ENCODE measurements at places on chromosomes 7 and 10.

- no peak for DNase-seq
These were observed 52.5 kb downstream of the CDC14C start for GRCh38 chr7:48976850-48977249.

- DNase-seq, result no peak
These were observed 201.2 kb downstream of the SNX10 start for GRCh38 chr7:26492816-26493215.

- DNase-seq, result no peak
These were observed 114.9 kb downstream of the LCOR start for GRCh38 chr10:96947036-96947435.

GRCh38 chr7:100155553-100156317 is 2.8 kb downstream of the TRAPPC14 start:
- no peak for DNase-seq

DNA sequence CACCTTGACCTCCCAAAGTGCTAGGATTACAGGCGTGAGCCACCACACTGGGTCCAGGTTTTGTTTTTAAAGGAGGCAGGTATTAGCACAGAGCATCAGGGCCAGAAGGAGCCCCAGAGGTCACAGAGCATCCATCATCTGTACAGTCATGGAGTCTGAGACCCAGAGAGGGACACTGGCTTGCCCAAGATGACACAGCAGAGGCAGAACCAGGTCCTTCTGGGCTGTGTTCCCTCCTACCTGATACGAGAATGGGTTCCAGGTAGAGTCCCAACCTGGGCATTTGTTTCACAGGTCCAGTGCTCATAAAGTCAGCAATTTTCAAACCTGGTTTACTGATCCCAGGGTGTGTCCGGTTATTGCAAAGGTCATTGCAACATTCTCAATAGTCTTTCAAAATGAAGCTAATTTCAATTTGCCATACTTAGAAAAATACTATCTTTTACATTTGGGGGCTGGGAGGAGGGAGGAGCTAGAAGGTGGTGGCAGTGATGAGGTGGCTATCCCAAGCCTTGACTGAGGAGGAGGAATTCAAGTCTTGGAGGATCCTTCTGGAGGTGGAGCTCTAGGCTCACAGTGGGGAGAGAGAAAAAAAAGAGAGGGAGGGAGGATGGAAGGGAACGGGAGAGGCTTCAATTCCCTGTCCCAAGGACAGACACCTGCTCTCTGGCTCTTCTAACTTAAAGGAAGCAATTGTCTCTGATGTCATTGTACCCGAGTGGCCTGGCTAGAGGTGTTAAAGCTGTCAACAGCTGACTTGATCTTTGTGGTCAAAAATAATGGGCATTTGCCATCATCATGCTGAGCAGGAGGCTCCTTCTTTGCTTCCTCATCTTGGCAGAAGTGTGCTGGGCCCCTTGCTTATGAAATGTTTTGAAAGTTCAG is 8.1 kb downstream of the MXI1 start:
- DNase-seq, result no peak

DNA sequence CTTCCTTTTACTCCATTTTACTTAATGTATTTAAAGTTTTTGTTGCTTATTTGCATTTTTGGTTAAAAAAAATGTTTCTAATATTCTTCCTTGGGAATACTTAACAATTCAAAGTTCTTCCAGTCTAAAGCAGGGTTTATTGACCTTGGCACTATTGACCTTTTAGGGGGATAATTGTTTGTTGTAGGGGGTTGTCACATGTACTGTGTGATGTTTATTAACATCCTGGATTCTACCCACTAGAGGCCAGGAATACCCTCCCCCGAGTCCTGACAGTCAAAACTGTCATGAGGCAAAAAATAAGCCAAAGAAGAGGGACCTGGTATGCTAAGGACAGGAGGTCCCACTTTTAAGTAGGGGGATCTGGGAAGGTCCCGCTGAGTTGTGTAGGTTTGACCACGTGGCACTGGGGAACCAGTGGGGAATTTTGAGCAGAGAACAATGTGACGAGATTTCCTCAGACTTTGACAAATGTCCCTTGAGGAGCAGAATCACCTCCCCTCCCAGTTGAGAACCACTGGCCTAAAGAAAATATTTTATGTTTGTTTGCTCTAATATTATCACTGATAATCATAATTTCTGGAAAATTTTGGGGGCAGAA is 178.3 kb upstream of the PRR15 start:
- DNase-seq, result no peak

DNA sequence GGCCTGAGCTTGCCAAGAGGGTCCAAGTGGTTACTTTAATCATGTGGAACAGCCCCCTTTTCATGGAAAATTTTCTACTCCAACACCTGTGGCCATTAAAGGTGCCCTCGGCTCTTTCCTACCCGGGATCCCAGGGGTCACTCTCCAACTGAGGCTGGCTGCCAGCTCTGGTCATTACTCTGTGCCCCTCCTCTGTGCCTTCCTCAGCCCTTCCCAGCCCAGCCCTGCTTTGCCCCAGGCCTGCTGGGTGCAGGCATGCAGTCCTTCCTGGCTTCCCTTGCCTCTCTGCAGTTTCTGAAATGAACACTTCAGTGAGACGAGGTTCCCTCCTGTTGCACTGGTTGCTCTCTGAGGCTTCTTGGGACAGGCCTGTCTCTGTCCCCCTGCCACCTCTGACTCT is 951.1 kb upstream of the ZNF722 start:
- DNase-seq, result no peak

GRCh38 chr10:103622286-103622685 is 128.8 kb downstream of the NEURL1 start:
- no peak for DNase-seq

GRCh38 chr7:51019191-51019844 is 236.6 kb upstream of the GRB10 start:
- no peak for DNase-seq

DNA sequence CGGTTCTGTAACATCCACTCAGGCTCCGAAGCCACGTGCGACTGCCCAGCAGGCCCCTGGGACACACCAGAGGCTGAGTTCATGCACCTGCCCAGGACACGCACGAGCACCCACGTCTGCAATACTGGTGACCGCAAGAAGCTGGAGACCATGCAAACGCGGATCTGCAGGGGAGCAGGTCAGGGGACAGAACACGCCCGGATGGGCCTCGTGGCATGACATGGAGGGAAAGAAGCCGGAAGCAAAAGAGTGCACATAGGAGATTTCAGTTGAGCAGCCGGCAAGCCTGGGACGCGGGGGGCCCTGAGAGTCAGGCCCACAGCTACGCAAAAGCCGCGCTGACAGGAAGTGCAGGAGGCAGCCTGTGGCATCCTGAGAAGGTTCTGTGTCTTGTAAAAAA is 73.7 kb downstream of the FOXL3 start:
- no peak for DNase-seq

DNA sequence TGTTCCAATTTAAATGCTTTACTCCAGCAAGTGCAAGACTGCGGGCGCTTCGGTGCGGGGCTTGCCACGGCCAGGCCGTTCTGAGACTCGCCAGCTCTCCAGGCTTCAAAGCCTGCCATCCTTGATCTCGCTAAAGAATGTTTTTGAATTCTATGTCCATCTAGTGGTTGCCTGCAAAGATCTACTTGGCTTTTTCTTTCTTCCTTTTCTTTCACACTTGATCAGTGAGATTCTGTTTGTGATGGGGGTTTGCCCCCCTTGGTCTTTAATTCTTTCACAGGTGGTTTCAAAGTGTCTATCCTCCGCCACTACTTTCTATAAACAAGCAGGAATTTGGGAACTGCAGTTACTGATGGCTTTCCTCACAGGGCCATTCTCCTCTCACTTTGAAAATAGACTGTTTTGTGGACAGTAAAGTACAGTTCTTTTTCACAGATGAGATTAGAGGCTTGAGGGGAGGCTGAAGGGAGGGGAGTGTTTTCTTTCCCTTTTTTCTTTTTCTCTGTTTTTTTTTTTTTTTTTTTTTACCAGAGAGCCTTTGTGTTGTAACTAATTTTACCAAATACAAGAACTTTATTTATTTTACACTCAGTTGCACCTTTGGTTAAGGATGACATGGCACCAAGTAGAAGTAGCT is 15.2 kb upstream of the FBXW4 start:
- no peak for DNase-seq

GRCh38 chr7:132904209-132904608 is 177.7 kb downstream of the CHCHD3 start:
- peak; percentile 45 for DNase-seq

GRCh38 chr7:130875901-130876300 is 141.9 kb upstream of the KLF14 start:
- DNase-seq, result no peak

DNA sequence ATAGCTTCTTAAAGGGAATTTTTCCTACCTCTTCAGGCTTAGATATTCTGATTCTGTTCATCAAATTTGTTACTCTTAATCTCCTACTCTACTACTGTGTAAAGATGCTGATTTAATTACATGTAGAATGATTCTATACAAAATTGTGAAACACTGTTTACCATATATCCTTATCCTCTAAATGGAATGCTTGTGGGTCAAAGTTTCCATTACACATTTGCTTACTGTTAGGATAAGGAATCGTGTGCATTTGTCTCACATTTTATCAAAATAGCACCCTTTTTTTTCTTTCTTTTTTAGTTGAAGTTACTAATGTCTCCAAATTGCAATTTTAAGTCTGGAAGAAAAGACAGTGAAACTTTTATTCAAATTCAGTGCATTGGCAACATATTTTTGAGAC is 65.3 kb downstream of the TFEC start:
- no peak for DNase-seq

DNA sequence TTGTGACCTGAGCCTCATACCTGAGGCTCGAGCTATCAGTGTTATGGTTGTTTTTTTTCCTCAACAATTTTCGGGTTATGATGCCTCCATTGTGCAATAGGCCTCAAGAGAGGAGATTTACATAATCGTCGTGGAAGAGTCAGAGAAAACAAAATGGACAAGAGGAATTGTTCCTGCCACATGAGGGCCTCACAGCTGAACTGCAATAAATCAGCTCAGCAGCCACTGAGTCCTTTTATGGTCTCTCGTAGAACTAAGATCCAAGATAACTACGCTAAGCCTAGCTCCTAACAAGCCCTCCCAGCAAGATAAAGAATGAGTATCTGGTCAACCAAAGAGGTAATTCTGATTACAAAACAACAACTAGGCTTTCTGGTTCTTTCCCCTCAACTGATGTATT is 336.8 kb downstream of the WDR11 start:
- DNase-seq, result peak; percentile 72

DNA sequence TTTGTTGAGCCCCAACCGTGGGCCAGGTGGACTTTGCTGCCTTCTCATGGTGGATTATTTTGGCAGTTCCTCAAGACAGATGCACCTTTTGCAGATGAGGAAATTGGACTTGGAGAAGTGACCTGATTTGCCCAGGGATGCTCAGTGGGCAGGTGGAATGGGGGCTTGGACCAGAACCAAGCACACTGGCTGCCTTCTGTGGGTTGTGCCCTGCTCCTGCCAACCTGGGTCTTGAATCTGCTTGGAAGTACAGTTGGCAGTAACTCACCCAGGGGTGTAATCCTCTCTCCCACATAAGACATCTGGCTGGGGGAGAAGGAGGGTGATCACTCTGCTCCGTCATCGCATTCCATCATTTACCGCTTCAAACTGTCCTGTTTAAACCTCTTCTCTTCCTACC is 110.5 kb upstream of the GPR26 start:
- no peak for DNase-seq

GRCh38 chr10:103067956-103068355 is 125.1 kb downstream of the NT5C2 start:
- no peak for DNase-seq

GRCh38 chr10:91672021-91672608 is 39.2 kb upstream of the PPP1R3C start:
- no peak for DNase-seq

DNA sequence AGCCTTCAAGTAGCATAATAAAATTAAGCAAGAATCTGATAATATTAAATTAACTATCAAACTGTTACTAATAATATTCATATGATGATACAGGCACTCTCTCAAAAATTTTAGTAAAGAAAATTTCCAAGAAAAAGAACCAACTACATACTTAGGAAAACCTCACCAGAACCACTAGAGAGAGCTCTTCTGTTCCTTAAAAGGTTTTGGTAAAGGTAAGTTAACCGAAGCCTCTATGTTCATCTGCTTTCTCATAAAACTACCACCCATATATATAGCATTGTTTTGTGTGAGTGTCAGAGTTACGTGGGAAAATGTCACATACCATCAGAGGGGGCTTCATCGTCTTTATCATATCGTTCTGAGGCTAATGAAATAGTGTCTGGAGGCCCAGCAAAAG is 20.7 kb downstream of the SKAP2 start:
- no peak for DNase-seq

DNA sequence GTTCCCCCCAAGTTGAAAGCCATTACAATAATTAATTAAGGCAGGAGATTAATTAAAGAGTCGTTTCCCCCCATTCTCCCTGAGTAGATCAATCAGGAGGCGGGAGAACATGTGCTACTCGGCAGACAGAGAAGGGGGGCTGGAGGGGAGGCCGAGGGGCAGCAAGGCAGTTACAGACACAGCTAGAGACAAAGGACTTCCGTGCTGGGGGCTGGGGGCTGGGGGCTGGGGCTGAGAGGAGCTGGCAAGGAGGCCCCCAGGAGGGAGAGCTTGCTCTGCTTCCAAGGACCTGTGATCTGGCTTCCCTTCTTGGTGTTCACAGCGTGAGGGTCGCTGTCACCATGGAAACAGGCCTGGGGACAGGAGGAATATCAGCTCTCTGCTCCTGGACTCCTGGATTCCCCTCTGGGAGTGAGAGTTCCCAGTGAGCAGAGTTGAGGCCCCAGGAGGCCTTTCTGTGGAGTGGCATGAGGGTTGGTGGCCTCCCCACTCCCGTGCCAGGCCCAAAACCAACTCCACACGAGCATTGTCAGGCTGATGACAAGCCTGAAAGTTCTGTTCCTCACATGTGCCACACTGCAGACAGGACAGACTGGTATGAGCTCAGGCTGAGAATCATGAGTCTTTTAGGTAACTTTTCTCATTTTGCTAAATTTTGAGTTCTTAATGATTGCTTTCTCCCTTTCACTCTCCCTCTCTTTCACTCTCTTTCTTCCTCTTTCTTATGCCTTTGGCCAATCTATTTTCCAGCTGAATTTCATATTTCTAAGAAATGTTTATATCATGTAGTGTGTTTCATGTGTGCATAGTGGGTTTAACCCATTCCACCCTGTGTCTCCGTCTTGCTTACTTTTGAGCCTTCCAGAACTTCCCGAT is 16.4 kb downstream of the FAM241B start:
- no peak for DNase-seq

DNA sequence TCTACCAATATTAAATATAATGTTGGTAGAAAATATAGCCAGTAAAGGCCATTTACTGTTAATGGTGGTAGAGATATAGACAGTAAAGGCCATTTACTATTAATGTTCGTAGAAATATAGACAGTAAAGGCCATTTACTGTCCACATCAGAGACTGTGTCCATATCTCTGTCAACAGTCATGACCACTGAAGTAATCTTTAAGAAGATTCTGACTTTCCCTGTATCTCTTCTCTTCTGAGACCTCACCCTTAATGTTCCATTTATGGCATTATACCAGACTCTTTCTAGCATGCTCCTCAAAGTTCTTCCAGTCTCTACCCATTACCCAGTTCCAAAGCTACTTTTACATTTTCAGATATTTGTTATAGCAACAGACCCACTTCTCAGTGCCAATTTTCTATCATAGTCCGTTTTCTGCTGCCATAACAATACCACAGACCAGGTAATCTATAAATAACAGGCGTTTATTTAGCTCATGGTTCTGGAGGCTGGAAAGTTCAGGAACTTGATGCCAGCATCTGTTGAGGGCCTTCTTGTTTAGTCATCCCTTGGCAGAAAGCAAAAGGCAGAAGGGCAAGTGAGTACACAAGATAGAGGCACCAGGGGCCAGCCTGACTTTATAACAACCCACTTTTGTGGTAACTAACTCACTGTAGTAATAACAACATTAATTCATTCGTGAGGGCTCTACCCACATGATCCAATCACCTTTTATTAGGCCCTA is 7.9 kb upstream of the NUDCD3 start:
- DNase-seq, result no peak
